ENCODE measurements at places on chromosomes 1 and 21. TPM values are rescaled to one million over a fixed set of nuclear protein-coding genes. Genes with fewer than 3 reads are reported as not detected.

KRTAP12-2 gene
- total RNA-seq, result not detected

- DNase-seq, result peak; percentile 91
These were observed at the start of the genes PPCS and ZMYND12 for GRCh38 chr1:42456010-42456753. TSS of gene PPCS (plus strand) at chr1:42456543. CDS start at chr1:42456566, 23 bp downstream. TSS of gene ZMYND12 (minus strand) at chr1:42456022. CDS start at chr1:42455997, 25 bp downstream.

DNA sequence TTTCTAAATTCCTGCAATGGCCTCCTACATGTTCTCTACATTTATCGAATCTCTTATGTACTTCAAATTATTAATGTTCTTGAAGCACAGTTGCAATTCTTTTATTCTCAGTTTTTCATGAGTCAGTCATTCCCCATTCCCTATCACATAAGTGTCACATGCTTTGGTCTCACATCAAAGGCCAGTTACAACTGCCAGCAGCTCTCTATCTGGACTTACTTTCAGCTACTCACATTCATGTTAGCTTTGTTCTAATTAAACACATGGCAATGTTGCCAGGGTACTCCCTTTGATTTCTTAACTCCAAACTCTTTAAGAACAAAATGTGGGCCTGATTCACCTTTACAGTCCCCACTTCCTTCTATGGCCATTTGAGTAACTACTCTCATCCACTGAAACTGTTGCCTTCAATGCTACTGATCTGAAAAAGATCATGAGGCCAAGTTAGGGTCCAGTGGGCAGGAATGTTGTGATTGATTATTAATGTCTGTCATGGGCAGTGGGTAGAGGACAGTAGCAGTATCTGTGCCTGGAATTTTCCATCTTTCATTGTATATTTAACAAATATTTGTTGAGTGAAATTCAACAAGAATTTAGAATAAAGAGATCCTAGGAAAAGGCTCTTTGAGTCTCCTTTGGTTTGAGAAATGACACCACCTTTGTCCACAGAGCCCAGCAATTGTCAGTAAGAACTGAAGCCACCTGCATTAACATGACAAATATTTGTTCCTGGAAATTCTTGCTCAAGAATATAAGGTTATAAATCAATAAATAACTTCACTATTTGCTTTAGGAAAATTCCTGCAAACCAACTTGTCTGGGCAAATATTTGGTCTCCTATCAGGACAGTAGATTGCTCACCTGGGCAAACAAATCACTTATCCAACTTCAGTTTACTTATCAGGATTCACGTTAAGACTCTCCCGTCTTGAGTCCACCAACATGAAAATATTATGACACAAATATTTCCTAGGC, 153.6 kb upstream of the SAMSN1 start:
- DNase-seq, result no peak

CRP gene
- not detected for total RNA-seq

GRCh38 chr1:234997896-234998741, 130.5 kb downstream of the TOMM20 start:
- DNase-seq, result peak; percentile 57

SHCBP1L gene
- total RNA-seq, result not detected

DNA sequence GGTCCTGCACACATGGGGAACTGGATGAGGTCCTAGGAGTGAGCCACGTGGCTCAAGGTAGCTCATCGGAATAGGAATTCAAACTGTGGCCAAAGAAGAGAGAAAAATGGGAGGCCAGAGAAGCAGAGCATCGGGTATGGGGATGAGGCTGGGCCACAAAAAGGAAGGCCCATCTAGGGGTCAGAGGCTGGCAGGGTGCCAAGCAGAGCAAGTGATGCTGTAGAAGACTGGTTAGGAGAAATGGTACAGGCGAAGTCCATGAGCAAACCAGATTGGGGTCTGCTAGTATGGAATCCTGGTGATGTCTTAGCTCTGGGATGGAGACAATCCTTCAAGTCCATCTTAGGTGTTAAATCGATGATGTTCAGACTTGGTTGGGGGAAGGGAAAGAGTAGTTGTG, 68.0 kb downstream of the TEX35 start:
- DNase-seq, result no peak

ATPAF1 gene
- 178 TPM for total RNA-seq

GRCh38 chr1:226643177-226643576, 94.6 kb downstream of the STUM start:
- peak; percentile 30 for DNase-seq

DNA sequence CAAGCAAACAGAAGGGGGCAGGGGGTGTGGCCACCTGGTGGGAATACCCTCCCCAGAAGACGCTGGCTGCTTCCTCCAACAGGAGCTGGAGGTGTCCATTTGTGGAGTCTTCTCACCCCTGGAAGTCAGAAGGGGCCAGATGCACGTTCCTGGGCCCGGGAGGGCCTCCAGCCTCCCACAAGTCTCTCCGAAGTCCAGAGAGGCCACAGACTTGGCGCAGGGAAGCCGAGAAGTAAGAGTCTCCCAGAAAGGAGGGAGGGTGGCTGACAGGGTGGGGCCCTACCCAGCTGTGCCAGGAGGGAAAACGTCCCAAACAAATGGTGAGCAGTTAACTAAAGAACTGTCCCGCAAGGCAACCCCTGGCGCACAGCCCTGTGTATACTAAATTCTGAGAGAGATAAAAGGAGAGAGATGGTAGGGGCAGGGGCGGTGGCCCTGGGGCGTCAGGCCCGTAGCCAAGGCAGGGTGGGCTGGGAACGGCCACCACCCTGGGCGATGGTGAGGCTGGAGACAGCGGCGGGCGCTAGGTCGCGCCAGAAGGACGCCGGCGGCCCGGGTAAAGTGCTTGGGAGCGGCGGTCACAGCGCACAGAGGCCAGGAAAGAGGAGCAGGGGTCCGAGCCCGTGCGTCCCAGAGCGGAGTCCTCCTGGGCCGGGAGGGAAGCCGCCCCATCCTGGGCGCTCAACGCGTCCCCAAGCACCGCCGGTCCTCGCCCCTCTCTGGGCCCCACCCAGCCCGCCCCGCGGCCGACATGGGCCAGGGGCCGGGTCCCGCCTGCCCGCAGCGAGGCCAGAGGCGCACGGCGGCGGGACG, 1.2 kb downstream of the CHD5 start:
- DNase-seq, result no peak

KRTAP21-2 gene
- total RNA-seq, result not detected

Data from heart left ventricle (tissue), 16 donors.